ENCODE measurements at places on chromosomes 2 and 18.

GRCh38 chr2:43328832-43329231, 102.4 kb upstream of the ZFP36L2 start:
- H3K27me3 ChIP-seq = peaks cover 7% of the 10 kb centered on the region
- H3K4me1 ChIP-seq = peaks cover 5% of the 10 kb centered on the region
- H3K27ac ChIP-seq = no peak overlapping the region

GRCh38 chr2:37148325-37148724, 8.5 kb downstream of the EIF2AK2 start:
- no peak overlapping the region for H3K4me3 ChIP-seq
- H3K4me1 ChIP-seq = peaks cover 10% of the 10 kb centered on the region
- DNase-seq = no peak
- peaks cover 27% of the 10 kb centered on the region for H3K36me3 ChIP-seq
- no peaks in the 10 kb centered on the region for H3K27me3 ChIP-seq

DNA sequence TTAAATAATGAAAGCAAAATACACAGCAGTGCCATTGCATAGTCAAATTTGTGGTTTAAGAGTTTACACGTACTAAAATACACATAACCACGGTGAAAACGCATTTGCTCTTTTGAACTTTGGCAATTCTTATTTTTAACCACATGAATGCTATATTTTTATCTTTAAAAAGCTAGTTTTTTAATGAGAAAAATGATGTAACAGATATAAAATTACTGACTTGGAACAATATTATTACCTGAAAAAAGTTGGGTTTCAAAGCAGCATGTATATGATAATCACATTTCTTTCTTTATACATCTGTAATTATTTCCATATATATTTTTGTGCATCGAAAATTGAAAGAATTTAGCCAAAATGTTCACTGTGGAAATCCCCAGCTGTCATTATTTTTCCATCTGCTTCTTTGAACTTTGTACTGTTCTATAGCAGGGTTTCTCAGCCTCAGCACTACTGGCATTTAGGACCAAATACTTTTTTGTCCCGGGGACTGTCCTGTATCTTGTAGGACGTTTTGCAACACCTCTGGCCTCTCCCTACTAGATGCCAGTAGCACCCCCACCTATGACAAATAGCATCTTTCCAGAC, 75.9 kb upstream of the CAB39 start:
- no peaks in the 10 kb centered on the region for H3K36me3 ChIP-seq
- H3K4me3 ChIP-seq = no peak overlapping the region
- no peaks in the 10 kb centered on the region for H3K27me3 ChIP-seq
- DNase-seq = no peak
- H3K4me1 ChIP-seq = no peaks in the 10 kb centered on the region

DNA sequence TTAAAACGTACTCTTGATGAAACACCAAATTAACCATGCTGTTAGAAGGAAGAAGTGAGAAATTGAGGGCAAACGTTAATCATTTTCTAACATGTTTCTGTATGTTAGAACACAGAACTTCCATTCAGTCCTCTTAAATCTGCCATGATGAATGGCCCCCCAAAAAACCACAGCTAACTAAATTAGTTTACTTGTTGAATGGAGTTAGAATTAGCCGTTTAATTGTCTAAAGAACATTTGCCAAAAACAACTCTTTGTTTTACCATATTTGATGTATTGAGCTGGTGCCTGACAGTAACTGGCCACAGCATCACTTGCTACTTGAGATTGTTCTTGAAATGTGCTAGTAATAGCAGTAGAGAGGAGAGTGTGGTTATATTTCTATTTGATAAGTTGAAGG, 12.7 kb downstream of the CCNYL1 start:
- H3K36me3 ChIP-seq = peaks cover 3% of the 10 kb centered on the region
- no peak overlapping the region for H3K4me3 ChIP-seq
- peaks cover 12% of the 10 kb centered on the region for H3K4me1 ChIP-seq
- H3K27ac ChIP-seq = no peak overlapping the region

DNA sequence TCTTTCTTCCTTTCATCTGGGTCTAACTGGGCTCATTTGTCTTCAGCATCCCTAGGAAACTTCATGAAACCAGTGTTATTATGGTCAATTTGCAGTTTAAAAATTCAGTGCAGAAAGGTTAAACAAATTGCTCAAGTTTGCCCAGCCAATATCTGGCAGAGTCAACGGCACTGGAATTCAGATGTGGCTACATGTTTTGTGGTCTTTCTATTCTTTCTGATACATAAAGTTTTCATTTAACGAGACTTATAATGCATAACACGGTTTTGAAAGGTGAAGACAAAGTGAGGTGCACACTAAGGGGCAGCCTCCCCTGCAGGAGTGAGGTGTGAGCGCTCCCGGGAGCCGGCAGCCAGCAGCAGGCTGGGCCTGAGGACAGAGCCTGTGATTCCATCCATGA, 164.6 kb downstream of the RTP5 start:
- peaks cover 1% of the 10 kb centered on the region for H3K4me1 ChIP-seq
- no peaks in the 10 kb centered on the region for H3K36me3 ChIP-seq
- H3K4me3 ChIP-seq = no peak overlapping the region
- H3K27ac ChIP-seq = no peak overlapping the region
- DNase-seq = no peak

DNA sequence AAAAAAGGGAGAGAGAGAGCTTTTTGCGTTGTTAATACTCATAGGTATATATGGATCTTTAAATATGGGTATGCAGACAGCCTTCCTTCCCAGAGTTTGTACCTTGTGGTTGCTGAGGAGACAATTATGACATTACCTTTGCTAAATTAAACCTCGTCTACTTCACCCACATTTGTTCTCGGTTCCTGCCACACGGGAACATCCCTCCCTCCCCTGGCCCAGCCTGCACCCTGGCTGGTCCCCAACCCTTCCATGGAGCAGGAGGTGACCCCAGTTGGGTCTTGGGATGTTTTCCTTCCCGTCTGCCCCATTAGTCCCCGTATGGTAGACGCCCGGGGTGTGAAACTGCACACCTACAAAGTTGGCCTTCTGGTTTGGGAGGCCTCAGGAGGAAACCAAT, 105.3 kb upstream of the FZD7 start:
- no peak overlapping the region for H3K4me3 ChIP-seq
- H3K27ac ChIP-seq = no peak overlapping the region
- H3K36me3 ChIP-seq = no peaks in the 10 kb centered on the region
- no peaks in the 10 kb centered on the region for H3K4me1 ChIP-seq
- no peak for DNase-seq

DNA sequence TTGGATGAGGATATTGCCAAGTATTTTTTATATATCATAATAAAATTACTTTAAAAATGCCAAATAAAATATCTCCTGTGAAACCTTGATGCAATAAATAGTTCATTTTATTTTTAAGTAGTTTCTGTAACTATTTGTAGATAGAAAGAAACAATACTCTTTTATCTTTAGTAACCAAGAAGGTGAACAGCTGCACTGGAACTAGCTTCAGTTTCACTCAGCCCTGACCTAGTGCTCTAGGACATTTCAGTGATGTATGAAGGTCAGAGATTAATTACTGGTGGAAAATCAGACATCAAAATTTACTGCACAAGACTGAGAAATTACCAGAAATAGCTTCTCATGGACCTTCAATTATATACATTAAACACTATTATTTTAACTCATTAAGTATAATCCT, 1305.0 kb downstream of the CNTNAP5 start:
- H3K4me3 ChIP-seq = no peak overlapping the region
- no peaks in the 10 kb centered on the region for H3K27me3 ChIP-seq
- no peak for DNase-seq
- no peak overlapping the region for H3K27ac ChIP-seq

DNA sequence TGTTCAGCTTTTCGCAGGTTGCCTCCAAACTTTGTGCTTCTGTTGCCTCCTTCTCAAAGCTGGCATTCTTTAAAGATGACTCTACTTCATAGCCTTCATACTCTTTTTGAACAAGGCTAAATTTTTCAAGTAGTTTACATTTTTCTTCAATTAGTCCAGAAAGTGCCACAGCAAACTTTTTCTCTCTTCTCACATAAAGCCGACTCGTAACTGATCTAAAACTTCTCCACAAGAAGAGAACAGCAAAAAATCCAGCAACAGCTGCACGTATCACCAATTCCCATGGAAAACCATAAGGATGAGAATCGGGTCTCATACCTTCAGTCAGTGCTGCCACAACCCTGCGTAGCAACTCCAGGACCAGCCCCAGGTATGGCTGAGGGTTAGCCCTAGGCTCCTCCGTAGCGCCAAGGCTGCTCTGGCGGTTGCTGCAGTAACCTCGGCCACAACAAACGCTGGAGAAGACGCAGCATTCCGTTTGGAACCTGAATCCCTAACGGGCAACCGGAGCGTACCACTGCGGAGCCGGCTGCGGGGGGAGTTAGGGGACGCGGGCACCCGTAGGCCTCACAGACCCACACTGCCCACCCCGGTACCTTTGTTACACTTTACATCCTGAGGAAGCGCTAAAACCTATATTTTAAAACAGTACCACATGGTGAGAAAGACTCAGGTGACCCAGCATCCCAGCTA, at the start of gene CTAGE1:
Gene CTAGE1 (minus strand): TSS at position 420 of the 693 bp plus-strand sequence. CDS start 104 bp downstream, at position 316.
- H3K27me3 ChIP-seq = peaks cover 18% of the 10 kb centered on the region
- H3K4me1 ChIP-seq = peaks cover 1% of the 10 kb centered on the region
- no peak within 1 kb of the TSS for H3K27ac ChIP-seq
- no peak within 1 kb of the TSS for H3K4me3 ChIP-seq
- no peak for DNase-seq

DNA sequence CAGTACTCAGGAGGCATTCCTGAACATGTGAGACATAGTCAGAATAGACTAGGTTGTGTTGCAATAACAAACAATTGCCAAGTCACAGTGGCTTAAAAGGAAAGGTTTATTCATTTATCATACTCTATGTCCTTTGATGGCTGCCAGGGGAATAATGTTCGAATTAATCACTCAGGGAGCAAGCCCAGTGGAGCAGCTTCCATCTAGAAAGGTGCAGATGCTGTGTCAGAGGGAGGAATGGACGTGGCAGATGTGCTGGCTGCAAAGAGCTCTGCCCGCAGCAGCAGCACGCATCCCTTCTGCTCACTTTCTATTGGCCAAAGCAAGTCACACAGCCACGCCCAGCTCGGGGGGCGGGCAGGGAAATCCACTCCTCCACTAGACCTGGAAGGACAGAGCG, 105.9 kb upstream of the AQP4 start:
- H3K4me3 ChIP-seq = no peak overlapping the region
- no peak for DNase-seq
- H3K36me3 ChIP-seq = peaks cover 22% of the 10 kb centered on the region
- H3K27me3 ChIP-seq = no peaks in the 10 kb centered on the region
- no peaks in the 10 kb centered on the region for H3K4me1 ChIP-seq

- no peak overlapping the region for H3K4me3 ChIP-seq
- no peaks in the 10 kb centered on the region for H3K36me3 ChIP-seq
- peaks cover 15% of the 10 kb centered on the region for H3K4me1 ChIP-seq
- peak overlapping the region; percentile 65 for H3K27ac ChIP-seq
- peaks cover 6% of the 10 kb centered on the region for H3K27me3 ChIP-seq
- DNase-seq = no peak
These were observed 66.3 kb downstream of the NRP2 start for GRCh38 chr2:205748639-205749038.

DNA sequence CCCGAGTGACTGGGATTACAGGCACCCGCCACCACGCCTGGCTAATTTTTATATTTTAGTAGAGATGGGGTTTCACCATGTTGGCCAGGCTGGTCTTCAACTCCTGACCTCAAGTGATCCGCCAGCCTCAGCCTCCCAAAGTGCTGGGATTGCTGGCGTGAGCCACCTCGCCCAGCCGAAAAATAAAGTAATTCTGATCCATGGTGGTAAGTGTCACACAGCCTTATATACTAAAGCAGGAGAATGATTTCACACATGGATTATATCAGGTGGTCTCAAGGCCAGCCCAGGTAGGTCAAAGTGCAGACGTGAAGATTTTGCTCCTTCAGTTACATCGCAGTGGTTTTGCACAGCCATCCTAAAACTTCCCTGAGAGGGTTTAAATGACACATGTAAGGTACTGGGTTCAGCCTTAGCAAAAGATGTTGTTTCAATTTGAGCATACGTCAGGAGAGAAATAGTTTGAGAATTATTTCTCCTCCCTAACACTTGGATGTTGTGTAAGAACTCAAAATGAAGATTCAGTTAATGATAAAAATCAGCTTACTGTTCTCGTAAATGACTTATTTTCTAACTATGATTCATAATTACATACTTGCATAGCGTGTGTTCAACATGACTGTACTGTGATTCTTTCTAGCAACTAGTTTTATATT, 93.0 kb upstream of the SLC39A10 start:
- DNase-seq = no peak
- H3K27me3 ChIP-seq = peaks cover 3% of the 10 kb centered on the region
- no peak overlapping the region for H3K27ac ChIP-seq
- H3K4me3 ChIP-seq = no peak overlapping the region

GRCh38 chr2:196234672-196235071, 63.3 kb upstream of the STK17B start:
- H3K27me3 ChIP-seq = no peaks in the 10 kb centered on the region
- no peak for DNase-seq
- H3K4me3 ChIP-seq = no peak overlapping the region
- peaks cover 7% of the 10 kb centered on the region for H3K4me1 ChIP-seq
- H3K27ac ChIP-seq = no peak overlapping the region

DNA sequence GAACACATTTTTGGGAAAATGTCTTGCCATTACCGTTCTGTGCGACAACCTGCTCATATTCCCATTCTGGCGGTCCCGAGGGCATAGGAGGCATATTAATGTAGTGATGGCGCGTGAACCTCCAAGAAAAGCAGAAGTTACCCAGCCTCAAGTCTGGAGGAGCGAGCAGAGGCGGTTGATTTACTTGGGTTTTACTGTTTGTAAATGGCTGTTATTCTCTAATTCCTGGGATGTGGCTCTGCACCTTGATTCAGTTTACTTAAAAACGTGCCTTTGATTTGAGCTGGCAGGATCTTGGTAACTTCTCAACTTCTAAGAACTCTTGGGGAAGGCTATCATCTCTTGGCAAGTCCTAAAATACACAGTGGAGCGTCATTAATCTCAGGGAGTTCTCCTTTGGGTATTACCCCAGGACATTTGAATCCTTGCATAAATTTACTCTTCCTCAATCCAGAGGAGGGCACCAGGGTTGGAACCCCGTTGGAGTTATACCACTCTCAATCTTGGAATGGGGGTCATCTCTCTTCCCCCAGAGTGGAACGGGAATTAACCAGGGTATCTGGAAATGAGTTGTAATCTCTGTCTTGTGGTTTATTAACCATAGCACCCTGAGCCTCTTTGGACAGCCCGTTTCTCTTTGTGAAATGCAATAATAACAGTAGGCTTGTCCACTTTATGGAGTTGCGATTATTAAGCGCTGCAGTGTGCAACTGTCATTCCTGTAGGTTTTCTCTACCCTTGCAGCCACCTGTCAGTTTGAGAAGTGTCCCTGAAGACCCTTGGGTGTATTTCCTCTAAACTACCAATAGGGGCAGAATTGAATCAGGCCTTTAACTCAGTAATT, 2.1 kb downstream of the HK2 start:
- H3K4me3 ChIP-seq = peak overlapping the region; percentile 86
- H3K4me1 ChIP-seq = peaks cover 18% of the 10 kb centered on the region
- H3K27ac ChIP-seq = peak overlapping the region; percentile 98
- H3K27me3 ChIP-seq = peaks cover 17% of the 10 kb centered on the region

- no peaks in the 10 kb centered on the region for H3K27me3 ChIP-seq
- no peaks in the 10 kb centered on the region for H3K36me3 ChIP-seq
- no peak for DNase-seq
- H3K27ac ChIP-seq = no peak overlapping the region
- H3K4me1 ChIP-seq = peaks cover 14% of the 10 kb centered on the region
These were observed 5.6 kb downstream of the KLF7 start for GRCh38 chr2:207160115-207160514.

GRCh38 chr2:118853651-118854291, 6.3 kb upstream of the EN1 start:
- no peak overlapping the region for H3K4me3 ChIP-seq
- H3K27ac ChIP-seq = peak overlapping the region; percentile 65
- no peak for DNase-seq
- no peaks in the 10 kb centered on the region for H3K36me3 ChIP-seq
- peaks cover 97% of the 10 kb centered on the region for H3K27me3 ChIP-seq

GRCh38 chr2:63654959-63655358, 66.2 kb downstream of the MDH1 start:
- no peaks in the 10 kb centered on the region for H3K4me1 ChIP-seq
- H3K27me3 ChIP-seq = no peaks in the 10 kb centered on the region
- DNase-seq = no peak
- H3K4me3 ChIP-seq = no peak overlapping the region
- H3K27ac ChIP-seq = no peak overlapping the region
